ENCODE measurements at places on chromosomes 3 and 15.
A peak's percentile ranks its signal among the peaks of the same experiment; 100 is the strongest.

DNA sequence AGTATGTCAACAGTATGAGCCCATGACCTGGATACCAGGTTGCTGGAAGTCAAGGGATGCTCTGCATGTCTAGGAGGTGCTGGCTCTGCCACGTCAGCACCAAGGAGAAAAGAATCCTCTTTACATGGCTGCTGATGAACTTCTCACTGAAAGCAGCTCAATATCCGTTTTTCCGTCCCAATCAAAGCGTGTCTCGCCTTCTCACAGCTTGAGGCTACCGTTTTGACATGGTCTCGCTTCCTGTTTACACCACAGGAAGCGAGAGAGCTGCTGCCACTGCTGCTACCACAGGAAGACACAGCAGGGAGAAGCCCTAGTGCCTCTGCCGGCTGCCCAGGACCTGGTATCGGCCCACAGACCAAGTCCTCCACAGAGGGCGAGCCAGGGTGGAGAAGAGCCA lies 27.3 kb downstream of the STARD5 start:
- peak; percentile 71 for DNase-seq

- DNase-seq = no peak
Measured at GRCh38 chr3:40223856-40224255, 85.7 kb upstream of the EIF1B start.

- DNase-seq = no peak
Measured at GRCh38 chr3:59013611-59014010, 36.2 kb downstream of the CFAP20DC start.

- no peak for DNase-seq
Measured at GRCh38 chr15:55457401-55458022, 49.2 kb downstream of the PIERCE2 start.

DNA sequence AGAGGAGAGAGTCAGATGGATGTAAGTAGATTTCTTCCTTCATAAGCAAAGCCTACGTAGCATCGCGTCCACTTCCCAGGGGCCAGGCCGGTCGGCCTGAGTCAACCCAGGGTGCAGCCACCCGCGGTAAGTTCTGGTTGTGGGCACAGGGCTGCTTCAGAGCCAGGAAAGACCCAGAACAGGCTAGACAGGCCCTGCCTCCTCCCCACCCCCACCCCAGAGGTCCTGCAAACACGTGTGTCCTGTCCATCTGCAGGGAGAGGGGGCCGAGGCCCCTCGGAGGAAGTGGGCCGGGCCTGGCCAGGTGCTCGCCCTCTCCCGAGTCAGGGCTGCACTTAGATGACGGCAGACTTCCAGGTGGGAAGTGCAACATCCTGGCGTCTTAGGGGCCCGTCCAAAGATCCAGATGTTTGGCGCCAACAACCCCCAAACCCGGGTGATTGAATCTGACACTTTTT lies 100.8 kb upstream of the ALDH1A3 start:
- no peak for DNase-seq

- no peak for DNase-seq
Measured at GRCh38 chr3:108488631-108489030, 21.8 kb downstream of the MYH15 start.

DNA sequence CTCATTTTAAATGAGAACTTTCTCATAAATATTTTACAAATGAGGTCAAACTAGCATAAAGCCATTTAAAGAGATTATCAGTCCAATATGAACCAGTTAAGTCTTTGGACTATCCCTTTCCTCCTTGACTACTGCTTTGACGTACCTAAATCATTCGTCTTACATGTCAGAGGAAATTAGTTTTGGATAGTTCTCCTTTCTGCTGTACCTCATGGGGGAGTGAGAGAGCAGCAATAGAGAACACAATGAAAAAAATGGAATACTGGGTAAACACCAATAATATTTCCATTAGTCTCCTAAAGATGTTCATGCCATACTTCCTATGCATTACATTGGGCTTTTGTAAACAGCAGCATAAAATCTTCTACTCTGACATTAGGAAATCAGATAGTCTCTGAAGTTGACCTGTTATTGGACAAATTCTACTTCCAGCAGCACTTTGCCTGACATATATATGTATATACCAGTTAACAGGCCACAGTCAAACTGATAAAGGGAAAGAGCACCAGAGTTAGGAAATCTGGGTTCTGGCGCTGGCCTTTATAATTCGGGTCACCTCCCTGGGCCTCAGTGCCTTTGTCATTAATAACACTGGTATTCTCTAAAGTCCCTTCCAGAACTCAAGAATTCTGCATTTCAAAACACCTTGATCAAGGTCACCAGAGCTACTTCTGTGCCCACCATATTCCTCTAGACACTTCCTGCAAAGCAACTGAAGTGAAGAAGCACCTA lies 26.8 kb downstream of the TIMMDC1 start:
- no peak for DNase-seq

DNA sequence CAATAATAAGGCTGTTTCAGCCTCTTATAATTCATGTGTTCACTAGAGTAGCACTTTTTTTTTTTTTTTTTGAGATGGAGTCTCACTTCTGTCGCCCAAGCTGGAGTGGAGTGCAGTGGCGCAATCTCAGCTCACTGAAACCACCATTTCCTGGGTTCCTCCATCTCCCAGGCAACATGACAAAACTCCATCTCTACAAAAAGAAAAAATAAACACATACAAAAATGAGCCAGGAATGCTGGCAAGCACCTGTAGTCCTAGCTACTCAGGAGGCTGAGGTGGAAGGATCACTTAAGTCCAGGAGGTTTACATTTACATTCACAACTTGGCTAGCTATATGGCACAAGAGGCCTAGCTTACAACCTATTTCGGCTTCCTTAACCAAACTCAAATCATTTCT lies 6.8 kb downstream of the USP4 start:
- DNase-seq = peak; percentile 61

- DNase-seq = no peak
Measured at GRCh38 chr3:72664184-72664975, 183.9 kb downstream of the SHQ1 start.

GRCh38 chr3:177348974-177349373 lies 151.7 kb upstream of the TBL1XR1 start:
- no peak for DNase-seq

DNA sequence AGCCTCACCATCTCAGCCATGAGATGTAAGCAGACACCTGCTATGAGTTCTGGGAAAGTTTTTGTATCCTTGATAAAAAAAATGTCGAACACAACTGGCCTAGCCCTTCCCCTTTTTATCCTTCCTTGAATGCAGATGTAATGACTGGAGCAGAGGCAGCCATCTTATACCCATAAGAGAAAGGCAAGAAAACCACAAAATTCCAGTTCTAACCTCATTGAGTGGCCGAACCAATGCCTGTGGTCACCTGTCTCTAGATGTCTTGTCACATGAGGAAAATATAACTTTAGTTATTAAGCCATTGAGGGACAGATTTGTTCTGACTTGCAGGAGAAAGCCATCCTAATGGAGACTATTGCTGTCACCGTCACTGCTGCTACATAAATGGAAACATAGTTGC lies 80.4 kb upstream of the SLC6A6 start:
- no peak for DNase-seq

GRCh38 chr3:37736624-37737023 lies 125.1 kb upstream of the CTDSPL start:
- no peak for DNase-seq

DNA sequence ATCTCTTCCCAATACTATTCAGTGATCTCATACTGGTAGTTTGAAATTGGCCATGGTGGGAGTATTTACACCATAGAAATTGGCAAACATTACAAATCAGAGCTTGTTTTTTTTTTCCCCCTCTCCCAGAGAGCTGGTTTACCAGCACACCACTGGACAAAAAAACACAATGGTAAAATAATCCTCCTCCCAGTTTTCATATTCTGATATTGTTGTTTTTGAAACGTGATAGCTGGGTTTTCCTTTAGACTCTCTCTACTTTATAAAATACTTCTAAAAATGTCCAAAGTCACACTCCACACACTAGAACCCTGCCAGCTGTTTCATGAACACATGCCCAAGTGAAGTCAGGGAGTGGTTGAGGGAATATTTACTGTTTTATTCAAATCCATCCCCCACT lies 187.5 kb downstream of the DTWD1 start:
- DNase-seq = no peak

GRCh38 chr3:138786788-138787271 lies 47.9 kb downstream of the PIK3CB start:
- no peak for DNase-seq

GRCh38 chr3:50347187-50347813 lies 1.8 kb upstream of the ZMYND10 start:
- DNase-seq = peak; percentile 77
